SIG-M5 (cell line): ENCODE measurements at places on chromosomes 16 and 17.

DNA sequence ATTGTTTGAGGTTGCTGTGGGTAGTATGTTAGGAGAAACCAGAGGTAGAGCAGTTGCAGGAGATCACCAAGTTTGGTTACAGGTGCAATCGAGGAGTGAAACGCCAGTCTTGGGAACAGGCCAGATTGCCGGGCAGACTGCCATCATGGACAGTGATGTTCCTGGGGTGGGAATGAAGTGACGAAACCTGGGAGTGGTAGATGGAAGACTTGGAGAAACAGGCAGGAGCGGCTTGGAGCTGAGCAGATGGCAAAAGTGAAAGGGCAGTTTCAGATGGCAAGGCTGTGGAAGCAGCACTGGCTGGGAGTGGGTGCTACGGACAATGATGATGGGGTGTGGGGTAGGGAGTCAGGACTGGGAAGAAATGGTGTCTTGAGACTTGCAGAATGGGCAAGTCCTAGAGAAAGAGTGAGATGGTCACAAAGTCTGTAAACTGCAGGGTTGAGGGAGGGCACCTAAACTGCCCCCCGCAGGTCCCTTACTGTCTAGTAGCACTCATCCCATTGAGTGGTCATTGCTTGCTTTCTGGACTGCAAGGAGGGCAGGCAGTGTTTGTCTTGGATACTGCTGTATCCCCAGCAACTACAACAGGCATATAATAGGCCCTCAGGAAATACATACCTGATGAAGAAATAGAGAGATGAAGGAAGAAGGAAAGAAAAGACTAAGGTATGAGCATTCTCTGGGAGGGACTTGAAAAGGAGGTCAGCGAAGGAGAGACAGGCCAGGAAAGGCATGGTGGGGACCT, 29.5 kb upstream of the ULK2 start:
- DNase-seq = no peak

GRCh38 chr17:1779571-1780131, 17.8 kb downstream of the SERPINF1 start:
- DNase-seq = no peak

DNA sequence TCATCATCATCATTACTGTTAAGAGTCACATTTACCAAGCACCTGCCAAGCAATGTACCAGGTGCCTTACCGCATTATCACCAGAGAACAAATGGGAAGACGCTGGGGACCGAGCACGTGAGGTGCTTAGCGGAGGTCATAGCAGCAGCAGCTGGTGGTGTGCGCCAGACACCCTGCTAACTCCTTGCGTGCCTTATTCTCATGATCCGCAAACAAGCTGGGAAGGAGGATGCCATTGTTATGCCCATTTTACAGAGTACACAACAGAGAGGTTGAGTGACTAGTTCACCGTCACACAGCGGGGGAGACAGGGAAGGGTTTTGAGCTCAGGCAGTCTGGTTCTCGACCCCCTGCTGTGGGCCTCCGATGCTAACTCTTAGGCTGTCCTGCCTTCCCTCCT, 7.3 kb downstream of the ATP2A3 start:
- DNase-seq = no peak

DNA sequence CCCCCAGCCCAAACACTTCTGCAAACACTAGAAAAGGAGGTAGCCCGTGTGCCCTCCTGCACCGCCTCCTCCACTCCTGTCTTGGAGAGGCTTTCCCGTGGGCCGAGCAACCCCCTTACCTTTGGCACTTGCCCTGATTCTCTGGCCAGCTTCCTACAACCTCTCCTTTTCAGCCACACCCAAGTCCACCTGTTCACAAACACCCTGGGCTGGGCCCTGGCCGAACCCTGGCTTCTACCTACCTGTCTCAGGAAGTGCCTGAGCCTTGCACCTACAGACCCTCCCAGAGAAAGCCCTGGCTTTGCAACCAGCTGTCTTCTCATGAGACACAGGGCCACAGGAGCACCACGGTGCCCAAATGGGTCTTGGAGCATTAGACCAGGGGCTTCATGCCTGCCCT, 2.0 kb upstream of the ANTKMT start:
- DNase-seq = no peak

- DNase-seq = no peak
Measured at GRCh38 chr16:16108759-16109158, 114.5 kb downstream of the ABCC6 start.

GRCh38 chr17:3575511-3575910, 17.9 kb upstream of the TRPV3 start:
- DNase-seq = no peak

DNA sequence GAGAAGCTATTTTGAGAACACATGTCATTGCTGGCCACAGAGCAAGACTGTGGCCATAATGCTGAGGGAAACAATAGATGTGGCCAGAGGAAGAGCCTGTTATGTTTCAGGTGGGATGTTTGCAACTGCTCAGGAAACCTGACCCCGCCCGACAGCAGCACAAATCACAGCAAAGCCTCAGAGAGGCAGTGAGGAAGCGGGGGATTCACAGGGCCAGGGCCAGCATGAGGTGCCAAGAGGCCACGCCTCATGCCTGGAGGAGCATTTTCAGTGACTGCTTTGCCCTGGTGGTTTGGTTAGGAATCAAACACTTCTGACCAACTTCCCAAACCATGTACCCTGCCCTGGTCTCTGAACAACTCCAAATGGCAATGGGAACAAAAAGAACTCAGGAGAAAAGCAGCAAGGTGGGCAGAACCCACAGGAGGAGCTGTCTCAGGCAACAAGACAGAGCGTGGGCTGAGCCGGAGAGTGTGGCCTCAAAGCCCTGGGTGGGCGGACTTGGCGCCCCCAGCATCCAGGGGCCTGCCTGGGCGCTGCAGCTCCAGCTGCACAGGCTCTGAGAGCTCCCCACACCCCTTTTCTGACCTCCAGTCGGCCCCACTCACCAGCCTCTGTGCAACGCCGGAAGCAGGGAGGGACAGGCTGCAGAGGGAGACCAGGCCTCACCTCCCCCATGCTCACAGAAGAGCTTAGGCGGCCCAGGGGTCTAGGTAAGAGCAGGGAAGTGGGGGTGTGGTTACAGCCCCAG, 20.6 kb downstream of the HIC1 start:
- DNase-seq = no peak

DNA sequence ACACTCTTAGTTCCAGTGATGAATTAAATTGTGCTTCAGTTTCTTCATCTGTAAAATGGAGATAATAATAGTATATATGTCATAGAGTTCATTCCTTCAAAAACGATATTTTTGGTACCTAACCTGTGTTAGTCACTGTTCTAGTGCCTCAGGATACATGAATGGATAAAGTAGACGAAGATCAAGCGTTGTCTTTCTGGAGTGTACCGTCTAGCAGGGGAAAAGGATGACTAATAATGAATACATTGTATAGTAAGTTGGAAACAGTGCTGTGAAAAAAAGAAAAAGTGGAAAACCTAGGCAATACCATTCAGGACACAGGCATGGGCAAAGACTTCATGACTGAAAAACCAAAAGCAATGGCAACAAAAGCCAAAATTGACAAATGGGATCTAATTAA, 8.6 kb downstream of the KRT10 start:
- DNase-seq = no peak

- no peak for DNase-seq
Measured at GRCh38 chr16:57252148-57252721, 7.2 kb downstream of the ARL2BP start.

- DNase-seq = no peak
Measured at GRCh38 chr16:72073560-72074230, 10.7 kb downstream of the HPR start.

- DNase-seq = no peak
Measured at GRCh38 chr17:43723697-43724359, 34.8 kb downstream of the SOST start.

- DNase-seq = no peak
Measured at GRCh38 chr17:72884066-72884465, 208.4 kb downstream of the SLC39A11 start.

DNA sequence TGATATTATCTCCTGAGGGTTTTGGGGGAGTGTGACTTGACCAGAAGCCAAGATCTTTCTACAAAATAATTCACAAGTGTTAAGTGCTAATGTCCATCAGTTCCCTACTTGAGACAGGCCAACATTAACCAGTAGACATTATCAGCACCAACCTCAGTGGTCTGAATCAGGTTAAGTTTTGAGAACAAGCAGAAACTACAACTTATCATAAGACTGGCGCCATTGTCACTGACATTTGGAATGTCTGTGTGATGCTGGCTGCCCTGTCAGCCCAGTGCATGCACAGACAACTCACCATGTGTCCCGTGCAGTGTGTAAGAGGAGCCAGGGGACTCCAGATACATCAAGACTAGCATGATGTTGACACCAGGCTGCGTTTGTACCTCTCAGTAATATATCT, 76.8 kb downstream of the CCDC182 start:
- DNase-seq = no peak

DNA sequence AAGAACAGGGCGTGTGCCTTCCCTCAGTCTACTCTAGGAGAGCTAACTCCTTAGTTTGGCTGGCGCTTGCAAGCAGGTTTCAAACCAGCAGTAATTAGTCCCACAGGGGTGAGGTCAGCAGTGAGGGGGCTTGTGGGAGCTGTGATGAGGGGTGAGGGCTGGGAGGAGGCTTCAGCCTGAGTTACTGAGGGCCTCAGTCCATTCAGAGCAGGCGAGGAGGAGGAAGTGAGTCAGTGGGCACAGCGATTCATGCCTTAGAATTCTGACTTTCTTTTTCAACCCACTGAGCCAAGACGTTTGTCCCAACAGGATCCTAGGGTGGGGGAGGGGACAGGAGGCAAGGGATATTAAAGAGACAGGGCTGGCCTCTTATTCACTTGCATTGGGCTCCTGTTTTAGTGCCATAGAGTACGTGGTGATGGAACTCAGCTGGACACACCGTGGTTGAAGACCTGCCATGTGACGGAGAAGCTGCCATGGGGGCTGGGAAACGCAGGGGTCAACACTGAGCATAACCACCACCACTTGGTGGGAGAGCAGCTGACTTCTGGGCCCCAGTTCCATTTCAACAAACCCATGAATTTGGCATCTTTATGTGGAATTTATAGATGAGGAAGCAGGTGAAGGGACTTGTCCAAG, 8.3 kb upstream of the ITGA3 start:
- no peak for DNase-seq

DNA sequence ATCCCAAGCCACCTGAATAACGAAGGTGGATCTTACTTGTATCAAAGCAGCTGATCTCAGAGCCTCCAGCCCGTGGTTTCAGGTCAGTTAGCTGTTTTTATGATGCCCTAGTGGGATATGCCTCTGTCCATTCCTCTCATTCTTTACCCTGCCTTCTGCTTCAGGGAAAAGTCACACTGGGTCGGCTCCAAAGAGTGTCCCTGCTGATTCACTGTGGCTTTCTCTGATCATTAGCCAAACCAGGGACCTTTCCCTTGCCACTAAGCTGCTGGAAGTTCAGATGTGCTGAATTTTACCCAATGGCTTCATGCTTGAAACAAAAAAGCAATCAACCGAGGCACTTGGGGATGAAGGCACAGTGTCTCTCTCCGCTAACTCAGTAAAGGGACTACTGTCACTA, 170.2 kb upstream of the SALL1 start:
- DNase-seq = no peak

- no peak for DNase-seq
Measured at GRCh38 chr16:71367241-71367976, 8.9 kb downstream of the CALB2 start.

DNA sequence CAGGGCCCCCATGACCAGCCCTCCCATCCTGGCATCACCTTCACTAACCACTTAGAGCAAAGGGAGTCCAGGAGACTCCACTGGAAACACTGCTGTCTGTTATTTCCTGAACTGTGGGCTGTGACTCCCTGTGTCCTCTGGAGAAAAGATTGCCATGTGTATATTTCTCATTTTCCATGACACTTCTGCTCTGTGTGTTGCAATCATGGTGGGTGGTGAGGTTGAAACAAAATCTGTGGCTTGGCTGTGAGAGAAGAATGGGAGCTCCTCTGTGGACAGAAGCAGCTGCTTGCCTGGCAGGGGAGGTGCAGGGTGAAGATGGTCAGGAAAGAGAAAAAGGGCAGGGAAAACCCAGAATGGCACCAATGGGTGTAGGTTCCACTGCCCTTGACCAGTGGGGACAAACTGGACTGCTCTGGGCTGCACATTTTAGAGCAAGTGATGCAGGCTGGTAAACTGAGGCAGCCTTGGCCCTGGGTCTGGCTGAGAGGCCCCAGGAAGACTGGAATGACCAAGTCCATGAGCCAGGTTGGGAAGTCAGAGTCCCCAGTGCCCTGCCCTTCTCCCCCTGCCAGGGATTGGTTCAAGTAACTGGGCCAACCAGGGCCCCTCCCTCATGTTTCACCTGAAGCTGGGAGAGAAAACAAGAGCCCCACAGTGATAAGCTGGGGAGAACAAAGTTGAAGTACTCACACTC, 314.3 kb downstream of the C16orf95 start:
- DNase-seq = no peak

DNA sequence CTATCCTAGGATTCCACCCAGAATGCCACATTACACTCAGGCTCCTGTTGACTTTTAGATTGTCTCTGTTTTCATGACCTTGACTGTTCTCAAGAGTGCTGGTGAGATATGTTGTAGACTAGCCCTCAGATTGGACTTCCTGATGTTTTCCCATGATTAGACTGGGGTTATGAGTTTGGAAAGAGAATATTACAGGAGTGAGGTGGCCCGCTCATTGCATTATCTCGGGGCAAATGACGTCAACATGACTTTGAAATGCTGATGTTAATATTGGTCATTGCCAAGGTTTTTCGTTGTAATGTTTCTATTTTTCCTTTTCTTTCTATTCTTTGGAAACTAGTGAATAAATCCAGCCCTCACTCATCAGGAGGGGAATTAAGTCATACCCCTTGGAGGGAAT, 355.7 kb upstream of the MON1B start:
- no peak for DNase-seq

GRCh38 chr17:8066841-8067775, 20.4 kb downstream of the ALOX12B start:
- DNase-seq = no peak

DNA sequence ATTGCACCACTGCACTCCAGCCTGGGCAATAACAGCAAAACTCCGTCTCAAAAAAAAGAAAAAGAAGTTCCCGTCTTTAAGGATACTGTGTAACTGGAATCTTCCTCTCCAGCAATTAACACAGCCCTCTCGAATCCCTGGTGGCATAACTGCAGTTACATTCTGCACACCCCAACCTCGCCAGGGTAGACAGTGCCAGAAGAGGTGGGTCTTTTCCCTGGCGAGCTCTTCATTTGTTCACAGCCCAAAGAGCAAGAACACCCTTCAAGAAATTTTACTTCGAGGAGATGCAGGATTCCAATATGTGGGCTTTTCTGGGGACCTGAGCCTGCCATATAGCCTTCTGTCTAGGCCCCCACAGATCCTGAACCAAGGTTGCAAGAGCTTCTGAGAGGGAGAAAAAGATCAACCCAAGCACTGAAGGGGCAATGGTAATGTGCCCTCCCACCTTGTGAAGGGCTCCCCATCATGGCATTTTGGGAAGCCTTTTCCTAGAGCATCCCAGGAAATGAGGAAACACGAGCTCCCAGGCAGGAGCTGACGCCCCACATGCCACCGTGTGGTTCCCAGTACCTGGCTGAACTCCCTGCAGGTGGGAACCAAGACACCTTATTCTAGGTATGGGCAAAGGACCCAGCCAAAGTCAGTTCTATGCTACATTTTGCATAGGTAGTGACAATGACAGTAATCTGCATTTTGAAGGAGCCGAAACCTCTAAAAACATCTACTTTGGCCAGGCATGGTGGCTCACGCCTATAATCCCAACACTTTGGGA, 26.9 kb downstream of the TK2 start:
- DNase-seq = no peak
